ENCODE measurements at places on chromosomes 2 and 18.

DNA sequence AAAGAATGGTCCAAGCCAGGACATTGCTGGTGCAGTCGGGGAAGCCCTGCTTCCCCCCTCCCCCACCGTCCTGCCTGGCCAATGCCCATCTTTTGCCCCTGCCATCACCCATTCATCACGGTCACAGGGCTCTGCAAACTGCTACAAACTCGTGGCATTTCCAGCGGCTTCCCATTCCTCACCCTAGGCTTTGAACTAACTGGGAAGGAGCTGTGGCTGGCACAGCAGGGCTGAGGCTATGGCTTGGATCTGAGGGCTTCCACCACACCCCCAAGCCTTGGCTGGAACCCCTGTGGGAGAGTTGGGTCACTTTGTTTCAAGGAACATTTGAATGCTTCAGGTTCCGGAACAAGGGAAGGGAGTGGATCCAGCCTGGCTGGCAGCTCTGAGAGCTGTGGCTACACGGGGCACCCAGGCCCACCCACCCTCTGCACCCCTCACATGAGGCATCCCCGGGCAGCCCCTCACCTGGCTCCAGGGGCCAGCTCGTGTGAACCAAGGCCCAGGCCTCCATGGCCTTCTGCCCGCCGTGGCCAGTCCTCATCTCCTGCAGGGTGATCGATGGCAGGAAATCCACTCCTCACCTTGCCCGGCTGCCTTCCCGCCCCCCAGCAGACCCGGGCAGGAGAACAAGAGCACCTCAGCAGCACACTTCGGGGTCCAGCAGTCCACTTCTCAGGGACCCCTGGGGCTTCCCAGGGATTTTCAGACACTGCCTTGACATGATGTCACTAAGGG lies 58.8 kb upstream of the OTOS start:
- DNase-seq = no peak

GRCh38 chr18:28109781-28110560 lies 67.0 kb downstream of the CDH2 start:
- DNase-seq = no peak

DNA sequence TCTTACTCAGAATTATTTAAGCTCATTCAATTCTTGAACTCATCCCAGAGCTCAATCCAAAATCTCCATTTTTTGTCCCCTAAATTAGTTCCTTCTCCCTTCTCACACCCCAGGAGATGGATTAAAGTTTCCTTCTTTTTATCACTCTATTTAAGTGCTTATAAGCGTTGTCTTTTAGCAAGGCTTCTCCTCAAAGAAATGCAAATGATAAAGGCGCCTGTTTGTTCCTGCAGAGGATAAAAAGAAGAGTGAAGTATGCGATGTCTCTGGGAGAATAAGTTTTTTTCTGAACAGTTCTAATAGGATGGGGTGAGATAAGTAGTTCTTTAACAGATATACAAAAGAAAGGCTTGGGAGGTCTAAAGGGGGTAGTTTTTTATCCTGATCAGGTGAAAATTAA lies 303.3 kb downstream of the CNTNAP5 start:
- no peak for DNase-seq

GRCh38 chr2:237483018-237483731 lies 3.9 kb upstream of the MLPH start:
- peak; percentile 58 for DNase-seq

DNA sequence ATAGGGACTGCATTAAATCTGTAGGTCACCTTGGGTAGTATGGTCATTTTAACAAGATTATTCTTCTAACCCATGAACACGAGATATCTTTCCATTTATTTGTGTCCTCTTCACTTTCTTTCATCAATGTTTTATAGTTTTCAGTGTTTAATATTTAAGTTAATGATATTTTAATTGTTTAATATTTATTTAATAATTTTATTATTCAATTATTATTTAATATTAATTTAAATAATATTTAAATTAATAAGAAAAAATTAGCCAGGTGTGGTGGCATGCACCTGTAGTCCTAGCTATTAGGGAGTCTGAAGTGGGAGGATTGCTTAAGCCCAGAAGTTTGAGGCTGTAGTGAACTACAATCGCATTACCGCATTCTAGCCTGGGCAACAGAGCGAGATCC lies 33.0 kb downstream of the CASP10 start:
- DNase-seq = no peak

GRCh38 chr2:169225906-169226305 lies 136.4 kb downstream of the LRP2 start:
- DNase-seq = no peak

GRCh38 chr2:201108341-201108740 lies 7.6 kb upstream of the CFLAR start:
- DNase-seq = no peak

GRCh38 chr2:2573658-2574293 lies 242.7 kb upstream of the MYT1L start:
- DNase-seq = no peak

- DNase-seq = no peak
Observed at GRCh38 chr2:123596621-123597020, 428.5 kb upstream of the CNTNAP5 start.

- no peak for DNase-seq
Observed at GRCh38 chr2:174438146-174438886, 42.8 kb downstream of the SCRN3 start.

DNA sequence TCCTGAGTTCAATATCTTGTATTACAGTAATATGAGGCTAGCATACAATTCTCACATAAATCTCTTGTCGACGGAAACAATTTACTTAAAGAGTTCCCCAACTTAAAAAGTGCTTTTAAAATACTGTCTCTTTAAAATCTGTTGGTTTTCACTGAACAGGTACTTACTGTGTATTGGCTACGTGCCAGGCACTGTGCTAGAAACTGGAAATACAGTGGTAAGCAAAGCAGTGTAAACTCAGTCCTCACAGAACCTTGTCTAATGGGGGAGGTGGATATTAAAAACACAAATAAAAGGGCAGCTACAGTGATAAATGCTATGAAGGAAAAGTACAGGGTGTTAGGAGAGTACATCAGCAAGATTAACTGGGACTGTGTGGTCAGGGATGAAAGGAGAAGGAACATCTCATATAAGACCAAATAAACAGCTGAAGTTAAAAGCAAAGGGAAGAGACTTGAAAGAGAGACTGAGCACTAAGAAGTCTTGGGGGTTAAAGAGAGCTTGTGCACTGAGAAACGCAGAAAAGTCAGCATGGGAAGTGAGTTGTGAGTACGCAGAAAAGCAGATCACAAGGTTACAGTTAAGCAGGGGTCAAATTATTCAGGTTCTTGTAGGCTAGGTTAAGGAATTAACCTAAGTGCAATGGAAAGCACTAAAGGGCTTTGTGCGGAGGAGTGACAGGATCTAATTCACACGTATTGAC lies 52.5 kb downstream of the USP40 start:
- no peak for DNase-seq

Measured in AG08396 (cell line).